Stimulated activated CD8-positive, alpha-beta memory T cell treated with anti-CD3 and anti-CD28 coated beads, Interleukin-15, amount 100 ng/mL, for 48 hours (primary cell): ENCODE measurements at places on chromosomes 7 and 10.

DNA sequence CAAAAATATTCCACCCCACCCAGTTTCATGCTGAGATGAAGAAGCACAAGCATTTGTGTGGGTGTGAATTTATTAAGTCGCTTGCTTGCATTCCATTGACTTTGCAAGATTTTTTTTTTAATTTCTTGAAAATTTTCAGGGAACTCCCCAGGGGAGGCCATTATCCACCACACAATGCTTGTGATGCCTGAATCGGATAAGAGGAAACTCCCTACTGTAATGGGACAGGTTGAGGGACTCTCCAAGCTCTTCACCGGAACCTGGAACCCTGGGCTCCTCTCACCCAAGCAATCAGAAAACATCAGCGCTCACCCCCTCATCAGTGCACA is 153.6 kb upstream of the ZMIZ1 start:
- no peak for DNase-seq

- no peak for DNase-seq
These were observed 71.3 kb upstream of the PODXL start for GRCh38 chr7:131627735-131628190.

- DNase-seq: no peak
These were observed 205.1 kb downstream of the CACNB2 start for GRCh38 chr10:18345308-18345707.

DNA sequence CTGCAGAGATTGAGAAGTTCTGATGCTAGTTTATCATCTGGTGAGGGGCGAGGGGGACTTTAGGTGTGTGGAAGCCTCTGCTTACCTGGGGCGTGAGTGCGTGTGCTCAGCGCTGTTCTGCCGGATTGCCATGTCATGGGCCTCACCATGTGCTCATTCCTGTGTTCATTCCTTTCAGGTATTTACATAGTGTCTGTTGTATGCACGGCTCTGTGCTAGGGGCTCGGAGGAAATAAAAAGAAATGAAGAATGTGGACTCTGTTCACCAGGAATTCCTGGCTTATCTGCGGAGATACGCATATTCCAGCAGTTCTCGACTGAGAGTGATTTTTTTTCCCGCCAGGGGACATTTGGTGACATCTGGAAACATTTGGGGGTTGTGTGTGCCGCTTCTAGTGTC is 152.0 kb downstream of the CAMK1D start:
- DNase-seq: no peak

DNA sequence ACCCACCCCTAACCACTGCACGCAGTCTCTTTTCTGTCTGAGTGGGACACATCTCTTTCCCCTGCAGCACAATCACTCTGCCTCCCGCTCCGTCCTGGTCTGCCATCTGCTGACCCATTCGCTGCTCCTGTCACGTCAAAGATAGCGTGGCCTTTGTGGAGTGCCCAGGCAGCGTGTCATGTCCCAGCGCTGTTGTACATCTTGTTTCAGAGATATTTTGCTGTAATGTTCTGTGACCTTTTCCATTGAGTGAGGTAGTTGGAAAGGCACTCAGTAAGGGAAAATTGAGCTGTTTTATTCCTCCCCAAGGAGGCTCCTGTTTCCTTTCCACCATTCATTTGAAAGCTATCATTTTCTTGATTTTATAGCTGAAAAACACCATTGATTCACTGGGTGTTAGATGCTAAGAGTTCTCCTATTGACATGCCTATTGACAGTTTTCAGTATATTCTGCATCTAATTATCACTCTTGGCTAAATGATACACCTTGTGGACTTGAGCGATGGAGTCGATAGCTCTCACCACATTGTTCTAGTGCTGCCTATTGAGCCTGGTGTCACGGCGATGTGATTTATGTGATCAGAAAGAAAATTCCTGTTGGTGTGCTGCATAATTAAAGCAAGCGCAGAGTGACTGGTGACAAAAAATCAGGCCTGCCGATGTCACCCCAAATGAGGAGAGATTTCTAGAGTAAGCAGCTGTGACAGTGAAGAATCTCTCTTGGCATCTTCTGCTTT is 372.6 kb downstream of the LRMDA start:
- DNase-seq: no peak

- DNase-seq: no peak
These were observed 402.7 kb downstream of the IPMK start for GRCh38 chr10:57864765-57865680.

GRCh38 chr7:70338015-70338414 is 739.7 kb downstream of the AUTS2 start:
- no peak for DNase-seq

DNA sequence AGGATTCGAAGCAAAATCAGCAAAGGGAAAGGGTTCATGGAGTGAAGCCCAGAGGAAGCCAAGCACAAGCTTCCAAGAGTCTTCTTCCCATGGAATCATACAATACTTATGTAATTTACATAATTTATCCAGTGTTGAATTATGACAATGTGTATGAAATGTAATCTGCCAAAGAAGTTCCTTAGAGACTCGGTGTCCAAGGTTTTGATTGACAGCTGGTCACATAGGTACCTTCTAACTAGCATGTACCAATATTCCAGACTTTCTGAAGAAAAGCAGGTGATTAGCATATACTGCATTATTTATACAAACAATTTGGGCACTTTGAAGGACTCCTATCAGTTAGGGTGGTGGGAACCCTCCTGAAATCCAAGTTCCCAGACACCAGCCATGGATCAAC is 35.3 kb downstream of the ANKIB1 start:
- no peak for DNase-seq

- no peak for DNase-seq
These were observed 159.5 kb upstream of the RHEB start for GRCh38 chr7:151679071-151679708.

DNA sequence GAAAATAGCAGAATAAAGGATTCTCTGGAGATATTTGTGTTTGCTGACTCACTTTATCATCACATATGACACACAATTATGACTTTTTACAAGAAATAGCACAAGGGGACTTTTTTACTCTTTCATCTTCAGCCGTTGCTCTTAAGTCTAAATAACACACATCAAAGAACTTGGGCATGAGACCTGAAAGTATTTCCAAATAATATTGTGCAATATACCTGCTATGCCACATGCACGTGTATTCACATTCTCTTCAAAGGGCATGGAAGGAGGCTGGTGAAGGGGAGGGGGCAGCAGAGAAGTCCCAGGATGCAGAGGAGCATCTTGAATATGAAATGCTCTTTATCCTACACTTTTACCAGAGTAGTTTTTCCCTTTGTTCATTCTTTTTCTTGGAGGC is 4.1 kb upstream of the ADARB2 start:
- DNase-seq: no peak

GRCh38 chr7:127833641-127834040 is 181.6 kb downstream of the SND1 start:
- no peak for DNase-seq

- no peak for DNase-seq
These were observed 2.1 kb upstream of the UNCX start for GRCh38 chr7:1230411-1231213.

DNA sequence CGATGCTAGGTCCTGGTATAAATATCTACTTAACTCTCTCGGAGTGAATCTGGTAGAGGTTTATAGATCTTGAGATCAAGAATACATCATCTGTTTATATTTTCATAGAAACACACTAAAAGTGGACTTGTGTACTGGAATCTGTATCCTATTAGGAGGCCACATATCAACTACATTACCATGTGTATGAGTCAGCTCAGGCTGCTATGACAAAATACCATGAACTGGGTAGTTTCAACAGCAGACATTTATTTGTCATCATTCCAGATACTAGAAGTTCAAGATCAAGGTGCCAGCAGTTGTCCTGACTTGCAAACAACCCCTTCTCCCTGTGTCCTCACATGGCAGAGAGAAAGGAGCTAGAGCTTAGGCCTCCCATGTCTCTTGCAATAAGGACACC is 113.9 kb upstream of the PFKP start:
- no peak for DNase-seq

GRCh38 chr7:33428415-33428814 is 299.1 kb downstream of the BBS9 start:
- DNase-seq: no peak

- DNase-seq: no peak
These were observed 7.1 kb downstream of the SND1 start for GRCh38 chr7:127658970-127659630.

DNA sequence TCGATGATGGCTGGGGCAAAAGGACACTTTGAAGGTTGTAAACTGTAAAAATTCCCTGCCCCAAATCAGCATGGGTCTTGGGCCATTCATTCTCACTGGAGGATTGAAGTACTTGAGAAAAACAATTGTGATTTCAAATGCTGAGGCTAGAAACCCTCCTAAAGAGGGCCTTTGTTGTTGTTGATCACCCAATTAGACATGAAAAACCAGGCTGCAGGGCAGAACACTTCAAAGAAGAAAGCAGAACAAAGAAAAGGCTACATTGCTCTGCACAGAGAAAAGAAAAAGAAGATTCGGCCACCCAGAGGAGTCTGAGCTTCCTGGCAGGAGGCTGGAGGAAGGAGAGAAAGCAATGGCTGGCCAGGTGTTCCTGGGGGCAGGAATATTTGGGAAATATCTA is 143.1 kb downstream of the NPY start:
- DNase-seq: no peak

DNA sequence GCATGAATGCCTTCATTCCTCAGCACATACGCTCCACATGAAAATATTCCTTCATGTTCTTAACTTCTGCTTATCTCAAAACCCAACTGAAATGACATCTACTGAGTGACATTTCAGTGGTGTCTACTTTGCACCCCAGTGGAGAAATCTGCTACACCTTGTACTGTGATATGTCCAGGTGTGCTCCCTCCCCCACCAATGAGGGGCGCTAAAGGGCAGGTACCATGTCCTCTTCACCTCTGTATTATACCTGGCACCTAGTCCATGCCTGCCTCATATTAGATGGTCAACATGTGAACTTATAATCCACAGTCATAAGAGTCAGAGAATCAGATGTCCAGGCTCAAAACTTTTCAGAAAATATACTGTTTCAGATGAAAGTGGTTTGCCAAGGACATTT is 2.1 kb downstream of the PAXIP1 start:
- no peak for DNase-seq

DNA sequence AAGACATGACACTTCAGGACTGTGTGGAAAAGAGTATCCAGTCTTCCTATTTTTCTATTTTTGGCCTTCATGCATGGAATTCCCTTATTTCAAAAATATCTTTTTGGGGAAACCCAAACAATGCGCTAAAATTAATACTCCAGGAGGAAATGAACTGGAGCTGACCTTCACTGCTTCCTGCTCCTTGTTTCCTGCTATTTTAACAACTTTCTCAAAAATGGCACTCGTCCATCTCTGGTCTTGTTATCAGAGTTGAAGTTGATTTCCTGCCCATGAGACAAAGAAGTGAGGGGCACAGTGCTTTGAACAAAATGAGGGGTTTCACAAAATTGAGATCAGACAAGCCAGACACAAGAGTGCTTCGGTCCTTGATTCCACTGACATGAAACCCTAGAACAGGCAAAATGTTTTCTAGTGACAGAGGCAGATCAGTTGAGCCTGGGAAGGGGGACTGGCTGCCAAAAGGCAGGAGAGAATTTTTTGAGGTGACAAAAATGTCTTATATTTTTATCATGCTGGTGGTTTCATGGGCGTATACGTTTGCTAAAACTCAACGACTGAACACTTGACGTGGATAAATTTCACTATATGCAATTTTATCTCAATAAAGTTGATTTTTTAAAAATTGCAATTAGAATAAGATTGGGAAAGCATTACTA is 193.2 kb downstream of the CREB5 start:
- DNase-seq: no peak

GRCh38 chr7:755413-755805 is 28.3 kb upstream of the PRKAR1B start:
- DNase-seq: no peak

GRCh38 chr10:10047426-10047825 is 970.2 kb upstream of the CELF2 start:
- DNase-seq: no peak

GRCh38 chr7:28560767-28561166 is 148.4 kb downstream of the CREB5 start:
- no peak for DNase-seq

DNA sequence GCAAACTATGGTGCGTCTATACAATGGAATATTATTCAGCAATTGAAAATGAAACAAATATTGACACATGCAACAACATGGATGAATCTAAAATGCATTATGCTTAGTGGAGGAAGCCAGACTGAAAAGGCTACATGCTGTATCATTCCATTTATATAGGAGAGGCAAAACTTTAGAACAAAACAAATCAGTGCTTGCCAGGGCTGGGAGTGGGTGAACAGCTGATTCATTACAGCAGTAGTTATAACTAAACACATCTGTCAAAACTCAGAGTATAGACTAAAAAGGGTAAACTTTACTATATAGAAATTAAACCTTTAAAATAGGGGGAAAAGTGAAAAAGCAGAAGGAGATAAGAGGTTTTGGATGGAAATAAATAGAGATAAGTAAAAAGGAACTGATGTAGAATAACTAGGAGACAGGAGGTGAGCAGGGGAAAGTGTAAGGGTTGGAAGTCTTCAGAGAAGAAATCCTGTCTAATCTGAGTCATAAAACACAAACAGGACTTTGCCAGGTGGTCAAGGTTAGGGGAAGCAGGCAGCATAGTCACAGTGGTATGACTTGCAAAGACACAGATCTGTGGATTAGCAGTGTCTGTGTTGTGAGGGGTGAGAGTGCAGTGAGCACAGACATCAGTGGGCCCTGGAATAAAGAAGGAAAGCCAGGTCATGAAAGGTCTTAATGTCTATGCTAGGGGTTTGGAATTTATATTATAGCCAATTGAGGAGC is 349.8 kb downstream of the PHTF2 start:
- DNase-seq: no peak
